Fibroblast of the aortic adventitia (primary cell): ENCODE measurements at places on chromosomes 2 and 18. TPM values are rescaled to one million over a fixed set of nuclear protein-coding genes. Genes with fewer than 3 reads are reported as not detected.

DNA sequence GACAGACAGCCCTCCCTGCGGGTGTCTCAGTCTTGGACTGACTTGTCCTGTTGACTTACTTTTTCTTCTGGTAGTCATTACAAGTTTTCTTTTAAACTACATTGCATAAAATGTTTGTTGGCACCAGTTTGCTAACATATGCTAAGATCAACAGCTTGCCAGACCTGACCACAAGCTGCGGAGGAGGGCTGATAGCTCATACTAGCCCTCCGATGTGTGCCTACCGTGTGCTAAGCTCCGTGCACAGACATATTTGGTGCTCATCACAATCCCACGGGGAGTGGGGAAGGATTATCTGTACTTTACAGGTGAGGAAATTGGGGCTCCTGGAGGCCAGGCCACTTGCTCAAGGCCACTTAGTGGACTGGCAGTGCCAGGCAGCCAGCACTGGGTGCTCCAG is 72.8 kb upstream of the YPEL5 start:
- peak; percentile 14 for DNase-seq

GRCh38 chr18:42614619-42615293 is 500.7 kb downstream of the RIT2 start:
- peak; percentile 48 for DNase-seq

DNA sequence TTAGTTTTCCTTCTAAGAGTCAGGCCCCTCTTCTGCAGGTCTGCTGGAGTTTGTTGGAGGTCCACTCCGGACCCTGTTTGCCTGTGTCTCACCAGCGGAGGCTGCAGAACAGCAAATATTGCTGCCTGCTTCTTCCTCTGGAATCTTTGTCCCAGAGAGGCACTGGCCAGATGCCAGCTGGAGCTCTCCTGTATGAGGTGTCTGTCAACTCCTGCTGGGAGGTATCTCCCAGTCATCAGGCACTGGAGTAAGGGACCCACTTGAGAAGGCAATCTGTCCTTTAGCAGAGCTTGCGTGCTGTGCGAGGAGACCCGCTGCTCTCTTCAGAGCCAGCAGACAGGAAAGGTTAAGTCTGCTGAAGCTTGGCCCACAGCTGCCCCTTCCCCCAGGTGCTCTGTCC is 4.8 kb downstream of the REG1B start:
- no peak for DNase-seq

The STEAP3 gene
- total RNA-seq: 7.0 and 50.9 TPM in 2 replicates

The GTF2A1L gene
- total RNA-seq: 5.0 TPM in 1 of 2 replicates, not detected in the other

The PDCL3 gene
- total RNA-seq: 15.4 and 16.2 TPM in 2 replicates

The EVX2 gene
- not detected in 2 replicates for total RNA-seq

- DNase-seq: no peak
Measured at GRCh38 chr18:45376193-45376592, 239.1 kb upstream of the SLC14A2 start.

The IL1F10 gene
- not detected in 2 replicates for total RNA-seq

GRCh38 chr18:48835119-48835518 is 115.6 kb downstream of the SMAD7 start:
- DNase-seq: no peak

The WNT10A gene
- not detected in 2 replicates for total RNA-seq

DNA sequence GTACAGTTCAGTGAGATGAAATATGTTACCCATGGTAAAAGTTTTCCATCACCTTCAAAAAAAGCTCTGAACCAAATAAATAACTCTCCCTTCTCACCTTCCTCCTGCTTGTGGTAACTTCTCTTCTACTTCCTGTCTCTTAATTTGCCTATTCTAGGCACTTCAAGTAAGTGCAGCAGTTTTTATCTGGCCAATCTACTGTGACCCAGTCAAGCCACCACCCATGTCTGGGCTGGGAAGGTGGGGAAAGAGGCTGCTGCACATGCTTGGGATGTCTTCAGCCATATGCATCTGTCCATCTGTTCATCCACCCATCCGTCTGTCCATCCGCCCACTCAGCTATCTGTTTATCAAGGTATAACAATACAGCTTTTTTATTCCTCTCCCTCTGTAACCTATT is 31.6 kb downstream of the ZNF532 start:
- no peak for DNase-seq

GRCh38 chr2:146917431-146918042 is 927.3 kb upstream of the ACVR2A start:
- DNase-seq: peak; percentile 27

The DQX1 gene
- 0.27 TPM in 1 of 2 replicates, not detected in the other for total RNA-seq

DNA sequence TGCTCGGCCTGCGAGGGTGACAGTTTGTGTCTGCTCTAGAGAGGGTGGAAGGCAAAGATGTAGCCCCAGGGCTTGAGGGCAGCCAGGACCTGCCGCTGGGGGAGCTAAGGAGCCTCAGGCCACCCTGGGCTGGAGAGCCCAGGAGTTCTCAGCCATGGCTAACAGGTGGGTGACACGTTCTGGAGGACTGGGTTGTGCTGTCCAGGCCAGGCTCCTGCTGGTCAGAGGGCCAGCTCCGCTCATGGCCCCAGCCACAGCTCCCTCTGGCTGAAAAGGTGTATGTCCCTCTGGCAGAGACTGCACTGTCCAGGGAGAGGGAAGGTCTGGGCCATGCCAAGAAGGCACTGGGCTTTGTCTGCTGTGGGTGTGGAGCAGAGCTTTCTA is 19.2 kb downstream of the TMEM185B start:
- no peak for DNase-seq

GRCh38 chr2:60296219-60296955 is 257.1 kb downstream of the BCL11A start:
- no peak for DNase-seq

- DNase-seq: peak; percentile 60
Measured at GRCh38 chr2:205712508-205712907, 30.2 kb downstream of the NRP2 start.

The GAREM2 gene
- total RNA-seq: 0.57 and 2.4 TPM in 2 replicates

GRCh38 chr2:129673234-129673633 is 306.2 kb upstream of the RAB6C start:
- DNase-seq: no peak

DNA sequence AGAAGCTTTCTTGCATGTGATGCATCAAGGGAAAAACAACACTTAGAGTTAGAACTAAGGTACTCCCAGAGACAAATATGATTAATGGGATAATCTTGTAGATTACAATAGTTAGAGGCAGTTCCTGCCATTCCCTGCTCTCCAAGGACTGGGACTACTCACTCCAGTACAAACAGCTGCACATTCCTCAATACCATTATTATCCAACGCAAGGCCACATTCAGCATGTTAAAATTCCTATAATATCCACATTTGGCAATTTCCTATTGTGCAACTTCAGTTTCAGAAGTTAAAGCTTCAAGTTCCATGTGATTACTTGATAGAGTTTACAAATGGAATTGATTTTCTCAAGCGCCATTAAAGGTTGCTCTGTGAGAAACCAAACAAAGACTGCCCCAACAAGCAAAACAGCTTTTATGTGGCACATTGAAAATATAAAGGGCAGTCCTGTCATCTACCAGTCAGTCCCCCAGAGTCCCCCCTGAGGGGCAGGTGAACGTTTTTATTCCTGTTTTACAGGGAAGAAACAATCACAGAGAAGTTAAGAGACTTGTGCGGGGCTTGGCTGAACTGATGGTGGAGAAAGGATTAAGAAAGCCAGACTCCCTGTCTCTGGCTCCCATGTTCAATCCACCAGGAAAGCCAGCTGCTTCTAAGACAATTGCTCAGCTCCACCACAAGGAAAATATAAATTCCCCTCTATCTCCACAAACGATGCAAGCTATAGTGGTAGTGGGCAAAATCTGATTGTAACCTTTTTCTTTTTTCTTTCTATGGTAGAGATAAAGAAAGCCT is 72.6 kb downstream of the TXNL1 start:
- peak; percentile 98 for DNase-seq

DNA sequence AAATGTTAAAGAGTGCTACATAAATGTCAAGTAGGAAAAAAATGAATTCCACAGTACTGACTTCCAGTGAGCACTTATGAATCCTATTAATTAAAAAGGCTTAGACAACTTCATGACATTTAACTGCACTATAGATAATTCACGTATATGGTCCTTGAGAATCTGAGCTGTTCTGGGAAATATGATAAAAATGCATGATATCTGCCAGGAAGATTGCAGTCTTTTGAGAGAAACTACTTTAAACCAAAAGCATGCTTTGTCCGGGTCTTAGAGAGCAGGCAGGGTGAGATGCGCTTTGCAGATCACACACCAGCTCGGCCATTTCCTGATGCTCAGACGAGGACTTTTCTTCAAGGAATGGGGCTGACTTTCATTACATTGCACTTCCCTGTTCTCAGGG is 42.6 kb downstream of the CMPK2 start:
- DNase-seq: peak; percentile 55

DNA sequence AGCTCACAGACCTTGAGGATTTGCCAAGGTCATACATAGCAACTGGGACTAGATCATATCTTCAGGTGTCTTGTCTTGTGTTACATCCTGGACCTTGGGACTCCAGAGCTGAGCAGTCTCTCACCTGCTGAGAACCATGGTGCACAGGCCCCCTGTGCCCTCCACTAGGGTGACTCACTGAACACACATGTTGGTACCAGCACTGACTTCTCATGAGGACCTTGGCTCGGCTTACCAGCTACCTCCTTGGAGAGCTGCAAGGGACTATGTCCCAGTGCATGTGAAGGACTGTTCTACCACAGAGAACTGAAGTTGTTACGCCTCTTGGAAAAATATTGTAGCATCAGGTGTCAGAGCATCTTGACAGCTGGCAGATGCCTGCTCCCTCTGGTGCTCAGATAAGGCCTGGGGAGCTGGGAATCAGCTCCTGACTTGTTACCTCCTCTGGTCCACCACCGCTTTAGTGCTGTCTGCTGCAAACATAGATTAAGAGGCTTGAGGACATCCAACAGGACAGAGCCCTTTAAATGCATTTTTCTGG is 72.1 kb downstream of the WDSUB1 start:
- no peak for DNase-seq

DNA sequence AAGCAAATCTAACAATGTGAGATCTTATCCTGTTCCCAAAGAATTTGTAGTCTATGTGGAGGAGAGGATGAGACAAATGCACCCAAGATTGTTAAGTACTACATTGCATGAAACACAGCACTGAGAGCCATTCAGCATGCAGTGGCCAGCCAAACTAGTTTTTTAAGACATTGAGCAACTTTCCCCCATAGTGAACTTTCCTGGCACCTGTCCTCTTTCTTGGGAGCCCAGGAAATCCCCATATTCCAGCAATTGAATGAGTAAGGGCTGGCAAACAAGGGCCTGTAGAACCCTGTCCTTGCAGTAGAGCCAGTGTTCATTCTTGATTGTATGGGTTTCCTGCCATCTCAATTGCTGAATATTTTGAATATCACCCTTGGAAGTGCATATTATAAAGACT is 58.8 kb upstream of the FIGN start:
- peak; percentile 55 for DNase-seq

GRCh38 chr2:79801082-79801481 is 288.2 kb downstream of the CTNNA2 start:
- DNase-seq: no peak

DNA sequence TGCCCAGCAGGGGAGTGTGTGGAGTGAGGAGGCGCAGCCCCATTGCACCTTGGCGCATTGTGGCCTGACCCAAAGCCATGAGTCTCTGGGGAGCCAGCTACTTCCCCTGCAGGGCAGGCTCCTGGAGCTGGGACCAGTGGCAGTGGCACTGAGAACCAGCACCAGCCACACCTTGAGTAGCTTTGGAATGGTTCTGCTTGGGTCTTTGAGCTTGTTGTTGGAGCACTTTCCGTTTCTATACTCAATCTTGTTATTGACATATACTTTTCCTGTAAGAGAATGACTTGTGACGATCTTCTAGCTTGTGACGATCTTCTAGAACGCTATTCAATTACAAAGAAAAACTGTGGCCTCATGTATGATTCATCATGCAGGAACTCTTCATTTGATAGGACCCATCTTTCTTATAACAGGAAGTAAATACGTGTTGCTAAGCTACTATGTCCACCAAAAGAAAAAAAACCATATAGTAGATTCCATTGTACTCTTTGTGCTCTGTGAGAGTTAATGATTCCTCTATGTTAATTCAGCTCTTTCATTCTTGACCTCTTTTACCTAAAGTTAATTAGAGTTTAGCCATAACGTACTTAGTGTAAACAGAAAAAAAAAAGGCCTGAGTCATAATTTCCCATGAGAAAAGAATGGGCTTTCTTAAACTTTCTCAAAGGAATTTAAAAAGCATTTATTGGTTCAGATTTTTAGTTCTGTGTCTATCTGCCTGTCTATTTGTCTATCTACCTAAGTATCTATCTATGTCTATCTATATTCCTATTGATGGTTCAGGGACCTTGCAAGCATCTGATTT is 113.1 kb downstream of the GATA6 start:
- peak; percentile 73 for DNase-seq

DNA sequence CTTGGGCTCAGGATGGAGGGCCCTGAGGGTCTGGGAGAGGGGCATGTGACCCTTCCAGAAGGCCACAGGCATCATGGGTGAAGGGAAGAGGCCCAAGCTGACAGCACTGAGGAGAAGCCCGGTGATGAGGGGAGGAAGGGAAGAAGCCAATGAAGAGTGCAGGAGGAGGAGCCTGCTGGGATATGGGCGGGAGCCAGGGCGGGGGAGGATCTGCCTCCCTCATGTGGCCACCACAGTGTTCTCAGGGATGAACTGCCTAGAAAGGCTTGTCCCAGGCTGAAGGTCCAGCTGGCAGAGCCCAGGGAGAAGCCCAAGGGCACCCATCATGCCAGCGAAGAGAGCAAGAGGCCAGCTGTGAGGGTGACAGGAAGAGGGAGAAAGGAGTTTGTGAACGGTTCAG is 24.6 kb upstream of the PLB1 start:
- no peak for DNase-seq

The CHPF gene
- 62.4 and 271 TPM in 2 replicates for total RNA-seq

- no peak for DNase-seq
Measured at GRCh38 chr2:150320608-150321007, 166.9 kb downstream of the RND3 start.

- peak; percentile 34 for DNase-seq
Measured at GRCh38 chr18:31486165-31486564, 11.8 kb upstream of the DSG2 start.

DNA sequence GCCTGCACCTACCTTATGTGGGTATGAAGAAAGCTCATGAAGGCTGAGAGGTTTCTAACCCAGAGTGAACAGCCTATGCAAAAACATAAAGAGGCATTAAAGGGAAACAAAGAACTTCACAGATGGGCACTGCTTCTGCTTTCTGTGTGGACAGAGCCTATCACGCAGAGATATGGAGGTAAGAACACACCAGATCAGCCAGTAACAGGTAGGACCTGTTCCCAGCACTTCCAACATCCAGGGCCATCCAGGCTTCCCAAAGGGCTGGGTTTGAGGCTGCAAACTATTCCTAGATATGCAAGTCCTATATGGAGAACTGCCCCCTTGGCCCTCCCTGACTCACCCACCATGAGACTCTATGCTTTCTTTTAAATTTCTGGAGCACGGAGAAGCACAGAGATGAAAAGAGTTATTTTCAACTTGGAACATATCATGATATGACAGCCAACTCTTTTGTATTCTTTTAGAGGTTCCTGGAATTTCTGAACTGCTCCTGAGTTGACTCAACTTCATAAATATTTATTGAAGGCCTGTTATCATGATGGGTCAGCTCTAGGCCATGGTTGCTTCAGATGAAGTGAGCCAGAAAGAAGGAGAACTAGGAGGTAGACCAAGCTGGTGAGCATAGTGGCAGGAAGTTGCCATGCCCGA is 77.4 kb upstream of the PPP1CB start:
- DNase-seq: peak; percentile 78

GRCh38 chr2:84908948-84909713 is 3.7 kb downstream of the TMSB10 start:
- no peak for DNase-seq

- no peak for DNase-seq
Measured at GRCh38 chr2:61834893-61835292, 19.0 kb downstream of the FAM161A start.

The ZC3H6 gene
- 2.9 and 7.5 TPM in 2 replicates for total RNA-seq

GRCh38 chr2:121103960-121104359 is 181.0 kb downstream of the TFCP2L1 start:
- no peak for DNase-seq
